CD4-positive, alpha-beta T cell treated with Interleukin-15 for 4 hours (primary cell): ENCODE measurements at places on chromosomes 2 and 18.

DNA sequence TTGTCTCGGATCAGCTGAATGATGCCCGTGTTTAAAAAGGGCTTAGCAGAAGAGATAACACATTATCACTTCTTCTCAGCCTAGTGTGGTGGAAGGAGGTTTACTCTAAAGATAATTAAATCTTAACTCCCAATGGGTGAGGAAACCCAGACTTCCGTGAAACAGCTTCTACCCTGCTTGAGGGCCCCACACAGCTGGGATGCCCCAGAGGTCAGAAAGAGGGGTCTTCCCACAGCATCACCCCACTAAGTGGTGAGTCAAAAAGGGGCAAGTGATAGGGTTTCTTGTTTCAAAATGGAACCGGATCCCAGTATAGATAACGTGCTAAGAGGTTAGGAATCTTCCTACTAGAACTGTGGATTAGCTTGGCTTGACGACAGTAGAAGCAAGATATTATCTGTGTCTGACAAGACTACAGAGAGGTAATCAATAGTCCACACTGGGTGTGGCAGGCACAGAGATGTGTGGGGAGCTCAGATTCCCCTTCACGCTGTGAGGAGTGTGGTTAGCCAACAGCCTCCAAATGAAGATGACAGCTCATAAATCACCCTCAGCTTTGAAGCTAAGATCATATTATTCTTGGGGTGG is 129.6 kb upstream of the COPS8 start:
- DNase-seq = no peak

DNA sequence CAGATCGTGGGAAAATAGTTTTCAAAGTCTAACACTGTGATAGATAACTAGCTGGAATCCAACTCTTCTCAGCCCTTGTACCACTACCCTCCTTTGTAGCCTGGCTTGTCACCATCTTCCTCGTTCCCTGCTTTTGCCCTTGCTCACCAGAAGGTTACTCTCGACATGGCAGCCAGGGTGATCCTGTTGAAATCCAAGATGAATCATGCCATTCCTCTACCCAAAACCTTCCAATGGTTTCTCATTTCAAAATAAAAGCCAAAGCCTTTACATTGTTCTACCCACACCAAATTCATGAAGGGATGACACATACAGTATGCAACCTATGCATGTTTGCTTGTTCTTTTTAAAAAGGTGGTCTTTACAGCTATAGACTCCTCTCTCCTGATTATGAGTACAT is 45.7 kb downstream of the STAT4 start:
- DNase-seq = no peak

- DNase-seq = peak; percentile 55
Measured at GRCh38 chr2:207165121-207166038, at the start of gene KLF7. KLF7 (minus strand) TSS chr2:207165948; CDS start chr2:207165568, 380 bp downstream.

GRCh38 chr2:75587954-75588587 is 27.3 kb upstream of the EVA1A start:
- DNase-seq = no peak

DNA sequence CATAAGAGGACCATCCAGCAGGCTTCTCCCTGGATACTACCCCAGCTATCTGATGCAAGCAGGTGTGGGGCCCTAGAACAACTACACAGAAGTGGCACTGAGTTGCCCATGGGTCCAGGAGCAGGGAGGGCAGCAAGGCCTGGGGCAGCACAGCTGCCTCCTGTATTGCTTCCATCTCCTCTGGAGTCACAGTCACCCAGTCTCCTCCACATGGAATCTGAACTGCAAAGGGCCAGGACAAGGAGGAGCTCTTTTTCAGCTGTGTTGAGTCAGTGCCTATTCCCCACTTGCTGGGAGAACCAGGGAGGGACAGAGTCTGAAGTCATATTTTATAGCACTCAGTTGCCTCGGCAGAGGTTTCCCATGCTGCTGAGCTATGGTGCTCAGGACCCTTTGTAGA is 67.9 kb upstream of the ALPP start:
- no peak for DNase-seq

DNA sequence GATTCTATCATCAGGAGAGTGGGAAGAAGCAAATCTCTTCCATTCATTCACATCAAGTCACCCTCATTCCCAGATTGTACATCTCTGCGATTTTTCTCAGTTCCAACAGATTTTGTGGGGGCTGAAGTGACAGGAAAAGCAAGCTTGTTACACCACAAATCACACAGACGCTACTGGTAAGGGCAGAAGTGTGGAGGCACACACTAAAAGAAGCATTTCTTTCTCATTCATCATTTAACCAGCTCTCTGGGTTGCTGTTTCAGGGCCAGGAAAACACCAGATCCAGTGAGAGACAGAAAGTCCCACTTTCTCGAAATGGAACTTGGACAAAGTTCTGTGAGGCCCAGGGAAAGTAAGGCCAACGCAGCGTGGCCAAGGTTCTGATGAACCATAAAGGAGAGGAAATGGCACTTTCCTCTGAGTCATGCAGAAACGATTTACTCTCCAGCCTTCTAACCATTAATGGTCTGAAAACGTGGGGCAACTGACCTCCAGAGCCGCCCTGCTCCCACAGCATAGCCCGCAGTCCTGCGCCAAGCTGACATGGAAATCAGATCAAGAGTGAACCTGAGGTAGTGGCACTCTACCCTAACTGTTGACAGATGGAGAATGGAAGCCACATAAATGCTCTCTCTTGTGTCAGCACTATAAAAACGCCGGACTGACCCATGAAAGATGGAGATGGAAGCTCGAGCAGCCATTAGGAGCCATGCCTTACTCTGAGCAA is 191.0 kb downstream of the C1D start:
- DNase-seq = no peak

DNA sequence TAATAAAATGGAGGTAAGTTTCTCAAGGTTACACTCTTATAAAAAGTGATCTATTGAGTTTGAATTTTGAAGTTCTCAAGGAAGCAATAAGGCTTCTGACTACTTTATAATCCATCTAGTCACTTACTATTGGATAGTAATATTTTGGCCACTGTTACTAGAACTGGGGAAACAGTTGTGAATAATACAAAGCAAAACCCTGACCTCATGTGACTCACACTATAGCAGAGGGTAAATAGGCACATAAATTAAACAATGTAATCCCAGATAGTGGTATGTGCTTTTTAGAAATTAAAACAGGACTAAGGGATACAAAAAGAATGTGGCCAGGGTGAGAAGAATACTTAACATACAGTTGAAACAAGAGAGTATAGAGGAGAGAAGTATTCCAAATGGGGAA is 78.6 kb downstream of the CALCRL start:
- DNase-seq = no peak
